ENCODE measurements at places on chromosomes 5 and 9. TPM values are rescaled to one million over a fixed set of nuclear protein-coding genes. Genes with fewer than 3 reads are reported as not detected.

- H3K27ac ChIP-seq = no peak overlapping the region
- no peaks in the 10 kb centered on the region for H3K36me3 ChIP-seq
- H3K27me3 ChIP-seq = peaks cover 7% of the 10 kb centered on the region
- no peak overlapping the region for H3K4me3 ChIP-seq
- DNase-seq = no peak
- H3K4me1 ChIP-seq = no peaks in the 10 kb centered on the region
Observed at GRCh38 chr5:127400539-127400938, 109.9 kb downstream of the MEGF10 start.

DNA sequence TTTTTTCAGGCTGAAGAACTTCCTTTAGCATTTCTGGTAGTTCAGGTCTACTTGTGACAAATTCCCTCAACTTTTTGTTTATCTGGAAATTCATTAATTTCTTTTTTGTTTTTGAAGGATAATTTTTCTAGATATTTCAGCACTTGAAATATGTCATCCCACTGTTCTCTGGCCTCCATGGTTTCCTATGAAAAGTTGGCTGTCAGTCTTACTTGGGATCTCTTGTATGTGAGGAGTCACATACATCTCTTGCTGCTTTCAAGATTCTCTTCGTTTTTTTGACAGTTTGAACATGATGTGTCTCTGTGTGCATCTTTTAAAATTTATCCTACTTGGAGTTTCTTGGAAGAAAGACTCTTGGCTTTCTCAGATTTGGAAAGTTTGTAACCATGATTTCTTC, 79.5 kb downstream of the RIC1 start:
- no peak overlapping the region for H3K27ac ChIP-seq
- no peaks in the 10 kb centered on the region for H3K27me3 ChIP-seq
- no peak for DNase-seq
- no peaks in the 10 kb centered on the region for H3K36me3 ChIP-seq

- H3K4me1 ChIP-seq = no peaks in the 10 kb centered on the region
- H3K27ac ChIP-seq = no peak overlapping the region
- peak; percentile 21 for DNase-seq
- H3K27me3 ChIP-seq = no peaks in the 10 kb centered on the region
- H3K4me3 ChIP-seq = no peak overlapping the region
Observed at GRCh38 chr5:168472329-168472728, 13.9 kb upstream of the RARS1 start.

GRCh38 chr5:83453937-83454336, 17.6 kb upstream of the VCAN start:
- no peak for DNase-seq
- H3K36me3 ChIP-seq = no peaks in the 10 kb centered on the region
- H3K27me3 ChIP-seq = no peaks in the 10 kb centered on the region
- no peak overlapping the region for H3K4me3 ChIP-seq

DNA sequence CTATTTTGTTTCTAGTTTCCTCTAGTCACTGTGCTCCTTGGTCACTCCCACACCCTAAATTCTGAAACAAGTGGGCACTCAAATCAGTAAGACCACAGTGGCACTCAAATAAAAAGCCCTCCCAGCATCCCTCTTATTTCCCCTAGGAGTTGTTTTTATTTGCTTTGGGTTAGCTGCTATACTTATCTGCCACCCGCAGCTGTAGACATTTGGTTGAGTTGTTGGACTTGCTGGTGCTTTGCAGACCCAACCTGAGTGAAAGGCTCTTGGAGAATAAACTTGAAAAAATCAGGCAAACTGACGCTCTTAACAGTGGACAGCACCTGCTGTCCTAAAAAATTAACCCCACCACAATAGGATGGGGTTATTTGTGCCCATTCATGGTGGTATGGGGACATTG, 203.0 kb downstream of the SPATA31A6 start:
- no peaks in the 10 kb centered on the region for H3K4me1 ChIP-seq
- no peak overlapping the region for H3K27ac ChIP-seq
- H3K4me3 ChIP-seq = no peak overlapping the region
- no peaks in the 10 kb centered on the region for H3K36me3 ChIP-seq
- DNase-seq = no peak

- H3K4me3 ChIP-seq = no peak overlapping the region
- H3K27ac ChIP-seq = no peak overlapping the region
- H3K27me3 ChIP-seq = peaks cover 32% of the 10 kb centered on the region
- no peaks in the 10 kb centered on the region for H3K4me1 ChIP-seq
Observed at GRCh38 chr9:132207839-132208615, 46.2 kb downstream of the NTNG2 start.

GRCh38 chr5:59893429-59894227, at the start of gene PDE4D:
PDE4D (minus strand) TSS chr5:59893726.
- peak within 1 kb of the TSS; percentile 47 for H3K4me3 ChIP-seq
- H3K4me1 ChIP-seq = peaks cover 21% of the 10 kb centered on the region
- H3K27me3 ChIP-seq = peaks cover 35% of the 10 kb centered on the region

DNA sequence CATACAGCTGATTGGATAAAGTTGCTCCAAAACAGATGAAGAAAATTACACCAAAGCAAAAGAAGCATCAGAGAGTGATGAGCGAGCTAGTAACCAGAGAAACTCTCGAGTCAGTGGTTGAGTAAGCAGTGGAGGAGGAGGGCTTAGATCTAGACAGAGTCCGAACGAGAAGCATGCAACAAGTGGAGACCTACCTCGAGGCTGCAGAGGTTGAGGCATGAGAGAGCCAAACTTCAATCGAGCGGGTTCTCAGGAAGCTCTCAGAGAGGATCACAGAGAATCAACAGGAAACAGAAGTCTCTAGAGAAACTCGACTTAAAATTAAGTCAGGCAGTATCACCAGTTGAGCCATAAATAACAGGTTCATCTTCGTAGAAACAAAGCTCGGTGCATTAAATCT, 6.1 kb downstream of the RUSC2 start:
- DNase-seq = no peak
- no peak overlapping the region for H3K4me3 ChIP-seq
- H3K36me3 ChIP-seq = no peaks in the 10 kb centered on the region
- no peak overlapping the region for H3K27ac ChIP-seq

DNA sequence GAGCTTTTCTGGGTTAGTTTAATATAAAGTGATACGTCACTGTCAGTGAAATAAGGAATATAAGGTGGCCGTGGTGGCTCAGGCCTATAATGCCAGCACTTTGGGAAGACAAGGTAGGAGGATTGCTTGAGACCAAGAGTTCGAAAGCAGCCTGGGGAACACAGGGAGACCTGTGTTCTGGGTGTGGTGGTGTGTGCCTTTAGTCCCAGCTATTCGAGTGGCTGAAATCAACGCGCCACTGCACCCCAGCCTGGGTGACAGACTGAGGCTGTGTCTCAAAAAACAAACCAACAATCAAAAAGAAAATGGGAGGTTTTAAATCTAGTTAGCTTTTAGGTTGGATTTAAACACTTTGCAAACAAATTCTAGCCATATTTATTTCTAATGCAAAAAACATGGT, 53.1 kb downstream of the NSD1 start:
- H3K4me1 ChIP-seq = peaks cover 50% of the 10 kb centered on the region
- no peak overlapping the region for H3K27ac ChIP-seq
- H3K4me3 ChIP-seq = no peak overlapping the region
- no peak for DNase-seq

The ARRDC1 gene
- total RNA-seq = 185 TPM

The PCDHGA2 gene
- 1.3 TPM for total RNA-seq

DNA sequence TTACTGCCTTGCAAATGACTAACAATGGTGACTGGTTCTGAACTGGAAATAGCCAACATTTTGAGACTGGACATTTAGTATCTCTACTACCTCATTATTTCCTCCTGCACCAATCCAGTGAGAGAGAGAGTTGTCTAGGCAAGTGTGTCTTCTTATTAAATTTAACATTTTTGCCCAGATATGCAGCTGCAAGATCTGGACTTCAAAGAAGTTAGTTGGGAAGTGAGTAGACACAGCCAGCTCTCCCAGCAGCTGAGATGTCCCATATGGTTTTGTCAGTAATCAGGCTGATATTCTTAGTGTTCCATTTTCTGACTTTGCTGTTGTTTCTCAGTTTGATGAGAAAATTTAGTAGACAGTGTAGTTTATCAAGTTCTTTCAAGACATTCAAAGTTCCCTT, 1778.8 kb upstream of the CDH6 start:
- DNase-seq = no peak
- H3K27ac ChIP-seq = no peak overlapping the region
- no peaks in the 10 kb centered on the region for H3K4me1 ChIP-seq
- H3K4me3 ChIP-seq = no peak overlapping the region
- H3K27me3 ChIP-seq = no peaks in the 10 kb centered on the region

DNA sequence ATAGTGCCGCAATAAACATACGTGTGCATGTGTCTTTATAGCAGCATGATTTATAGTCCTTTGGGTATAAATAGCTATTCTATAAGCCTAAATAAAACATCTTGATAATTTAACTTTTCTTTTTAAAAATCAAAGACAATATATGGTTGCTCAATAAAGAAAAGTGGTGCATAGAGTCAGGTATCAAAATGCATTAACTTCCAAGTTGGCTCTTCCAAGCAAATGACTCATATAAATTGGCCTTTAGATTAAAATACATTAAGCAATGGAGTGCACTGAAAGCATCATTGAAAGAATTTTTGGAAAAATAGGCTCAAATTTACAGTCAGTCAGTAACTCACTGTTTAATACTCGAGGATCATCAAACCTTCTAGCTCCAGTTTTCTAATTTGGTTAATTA, 106.6 kb downstream of the PLCXD3 start:
- H3K4me1 ChIP-seq = no peaks in the 10 kb centered on the region
- H3K36me3 ChIP-seq = no peaks in the 10 kb centered on the region
- no peak overlapping the region for H3K27ac ChIP-seq
- no peak overlapping the region for H3K4me3 ChIP-seq

- H3K4me1 ChIP-seq = no peaks in the 10 kb centered on the region
- H3K36me3 ChIP-seq = peaks cover 28% of the 10 kb centered on the region
- peak; percentile 42 for DNase-seq
- H3K27me3 ChIP-seq = no peaks in the 10 kb centered on the region
- no peak overlapping the region for H3K27ac ChIP-seq
Observed at GRCh38 chr9:109453210-109453842, 44.8 kb downstream of the PTPN3 start.

DNA sequence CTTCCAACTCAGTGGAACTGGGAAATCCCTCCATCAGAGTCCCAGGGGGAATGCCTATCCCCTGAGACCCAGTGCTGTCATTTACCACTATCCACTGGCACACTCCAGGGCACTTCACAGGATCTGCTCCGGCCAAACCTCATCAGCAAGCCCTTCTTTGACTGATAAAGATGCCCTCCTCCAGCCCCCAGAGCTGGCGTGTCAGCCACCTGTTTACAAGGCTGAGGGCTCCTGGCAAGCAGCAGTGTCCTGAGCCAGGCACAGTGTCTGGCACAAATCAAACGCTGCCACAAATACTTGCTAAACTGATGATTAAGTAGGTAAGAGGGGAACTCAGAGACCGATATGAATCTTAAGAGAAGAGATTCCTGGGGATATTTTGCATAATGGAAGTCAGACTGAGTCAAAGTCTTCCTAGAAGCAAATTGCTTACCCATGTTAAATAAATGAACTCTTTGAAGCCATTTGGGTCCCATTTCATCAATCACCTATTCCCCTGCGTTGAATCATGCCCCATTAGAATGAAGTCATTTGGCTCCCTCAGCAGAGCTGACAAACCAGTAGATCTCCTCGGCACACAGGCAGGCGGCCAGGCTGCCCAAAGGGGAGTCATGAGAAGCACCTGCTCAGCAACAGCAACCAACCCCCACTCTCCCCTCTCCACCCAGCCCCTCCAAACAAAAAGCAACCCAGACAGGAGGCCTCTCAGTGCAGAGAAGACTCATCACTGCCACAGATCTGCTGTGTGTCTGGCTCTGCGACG, 97.4 kb downstream of the CDK5RAP2 start:
- H3K36me3 ChIP-seq = peaks cover 5% of the 10 kb centered on the region
- H3K4me3 ChIP-seq = no peak overlapping the region
- no peak overlapping the region for H3K27ac ChIP-seq
- H3K4me1 ChIP-seq = peaks cover 52% of the 10 kb centered on the region
- no peaks in the 10 kb centered on the region for H3K27me3 ChIP-seq

The BOD1 gene
- 8.2 TPM for total RNA-seq

GRCh38 chr5:57549566-57549965, 67.0 kb upstream of the ACTBL2 start:
- H3K4me1 ChIP-seq = no peaks in the 10 kb centered on the region
- no peaks in the 10 kb centered on the region for H3K27me3 ChIP-seq
- no peak for DNase-seq
- no peak overlapping the region for H3K4me3 ChIP-seq
- H3K27ac ChIP-seq = no peak overlapping the region

DNA sequence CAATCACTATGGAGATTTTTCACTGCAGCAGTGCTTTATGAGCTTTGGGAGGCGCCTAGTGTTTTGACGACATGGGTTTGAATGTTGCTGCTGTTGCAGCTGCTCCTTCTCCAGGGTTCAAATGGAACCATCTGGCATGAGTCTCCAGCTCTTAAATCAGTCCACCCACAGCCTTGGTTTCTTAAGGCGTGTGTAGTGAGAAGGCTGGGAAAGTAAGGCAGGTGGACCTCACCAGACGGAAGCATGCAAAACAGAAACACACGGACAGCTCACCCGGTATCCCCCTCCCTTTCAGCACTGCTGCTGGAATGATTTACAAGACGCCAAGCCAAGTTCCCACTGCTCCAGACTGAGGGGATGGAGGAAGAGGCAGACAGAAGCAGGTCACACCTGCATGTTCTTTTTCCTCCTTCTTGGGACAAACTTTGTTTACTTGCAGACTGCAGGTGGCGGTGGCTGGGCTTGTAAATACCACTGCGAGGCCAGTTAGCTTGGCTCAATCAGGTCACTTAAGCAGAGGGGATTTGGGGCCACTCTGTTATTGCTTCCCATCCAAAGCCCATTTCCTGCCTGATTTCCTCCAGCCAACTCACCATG, 47.4 kb downstream of the ADAM19 start:
- no peaks in the 10 kb centered on the region for H3K36me3 ChIP-seq
- H3K27me3 ChIP-seq = no peaks in the 10 kb centered on the region
- H3K4me3 ChIP-seq = no peak overlapping the region
- peaks cover 57% of the 10 kb centered on the region for H3K4me1 ChIP-seq

The CNOT8 gene
- total RNA-seq = 59.4 TPM

The C5orf34 gene
- total RNA-seq = not detected

The ABLIM3 gene
- 5.3 TPM for total RNA-seq

DNA sequence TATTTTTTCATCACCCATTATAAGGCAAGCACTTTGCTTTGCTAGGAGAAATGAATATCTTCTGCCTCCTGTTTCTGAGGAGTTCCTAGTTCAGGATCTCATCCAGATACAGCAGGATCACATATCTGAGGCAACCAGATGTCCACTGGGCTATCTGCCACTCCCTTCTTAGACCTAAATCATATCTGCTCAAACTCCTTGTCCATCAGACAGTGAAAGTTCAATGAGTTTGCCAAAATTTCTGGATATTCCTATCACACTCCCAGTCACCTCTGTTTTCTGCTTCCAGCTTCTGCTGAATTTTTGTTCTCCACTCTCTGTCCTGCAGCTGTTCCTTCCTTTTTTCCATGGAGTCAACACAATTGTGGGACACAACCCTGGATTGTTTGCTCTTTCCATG, 54.2 kb upstream of the BASP1 start:
- H3K27ac ChIP-seq = no peak overlapping the region
- DNase-seq = no peak
- H3K36me3 ChIP-seq = no peaks in the 10 kb centered on the region
- H3K27me3 ChIP-seq = no peaks in the 10 kb centered on the region

Data from stomach (tissue), 19 donors.